Upper lobe of left lung (tissue), 6 donors: ENCODE measurements at places on chromosomes 11 and 22. TPM values are rescaled to one million over a fixed set of nuclear protein-coding genes. Genes with fewer than 3 reads are reported as not detected.

- peak; percentile 81 for DNase-seq
Measured at GRCh38 chr11:119310682-119311052, 6.3 kb downstream of the MCAM start.

DNA sequence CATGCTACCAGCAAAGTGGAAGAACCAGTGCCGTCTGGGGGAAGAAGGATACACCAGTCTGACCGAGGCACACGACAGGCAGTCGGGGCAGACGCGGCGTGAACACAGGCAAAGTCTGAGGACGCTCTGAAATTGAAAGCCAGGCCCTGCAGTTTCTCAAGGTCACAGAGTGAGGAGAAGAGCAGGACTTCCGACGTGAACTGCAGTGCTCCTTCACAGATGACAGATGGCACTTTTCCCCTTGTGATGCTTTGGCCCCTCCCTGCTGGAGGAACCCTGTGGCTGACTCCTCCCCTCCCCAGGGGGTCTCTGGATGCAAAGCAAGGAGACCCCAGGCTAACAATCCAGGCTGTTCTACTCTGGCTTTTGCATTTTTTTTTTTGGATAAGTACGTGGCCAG, 19.6 kb upstream of the JAM3 start:
- DNase-seq: no peak

GRCh38 chr11:117144477-117145392, 648 bp downstream of the PAFAH1B2 start:
- DNase-seq: peak; percentile 74

GRCh38 chr11:9020916-9021315, 17.1 kb upstream of the NRIP3 start:
- DNase-seq: no peak

DNA sequence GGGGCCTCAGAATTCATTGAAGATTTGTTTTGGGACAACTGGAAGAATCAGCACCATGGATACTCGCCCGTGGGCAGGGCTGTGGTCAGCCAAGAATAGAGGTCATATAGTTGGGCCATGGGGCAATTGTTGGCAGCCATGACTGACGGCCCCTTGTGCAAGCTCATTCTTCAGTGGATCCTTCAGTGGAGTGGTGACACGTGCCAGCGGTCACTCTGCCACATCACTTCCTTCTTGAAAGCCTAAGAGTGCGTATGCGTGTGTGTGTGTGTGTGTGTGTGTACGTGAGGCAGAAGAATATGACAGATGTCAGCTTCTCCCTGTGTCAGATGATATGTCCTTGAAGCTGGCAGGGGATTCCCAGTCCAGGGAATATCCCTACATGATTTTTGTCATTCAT, 1.8 kb upstream of the IL18BP start:
- no peak for DNase-seq

DNA sequence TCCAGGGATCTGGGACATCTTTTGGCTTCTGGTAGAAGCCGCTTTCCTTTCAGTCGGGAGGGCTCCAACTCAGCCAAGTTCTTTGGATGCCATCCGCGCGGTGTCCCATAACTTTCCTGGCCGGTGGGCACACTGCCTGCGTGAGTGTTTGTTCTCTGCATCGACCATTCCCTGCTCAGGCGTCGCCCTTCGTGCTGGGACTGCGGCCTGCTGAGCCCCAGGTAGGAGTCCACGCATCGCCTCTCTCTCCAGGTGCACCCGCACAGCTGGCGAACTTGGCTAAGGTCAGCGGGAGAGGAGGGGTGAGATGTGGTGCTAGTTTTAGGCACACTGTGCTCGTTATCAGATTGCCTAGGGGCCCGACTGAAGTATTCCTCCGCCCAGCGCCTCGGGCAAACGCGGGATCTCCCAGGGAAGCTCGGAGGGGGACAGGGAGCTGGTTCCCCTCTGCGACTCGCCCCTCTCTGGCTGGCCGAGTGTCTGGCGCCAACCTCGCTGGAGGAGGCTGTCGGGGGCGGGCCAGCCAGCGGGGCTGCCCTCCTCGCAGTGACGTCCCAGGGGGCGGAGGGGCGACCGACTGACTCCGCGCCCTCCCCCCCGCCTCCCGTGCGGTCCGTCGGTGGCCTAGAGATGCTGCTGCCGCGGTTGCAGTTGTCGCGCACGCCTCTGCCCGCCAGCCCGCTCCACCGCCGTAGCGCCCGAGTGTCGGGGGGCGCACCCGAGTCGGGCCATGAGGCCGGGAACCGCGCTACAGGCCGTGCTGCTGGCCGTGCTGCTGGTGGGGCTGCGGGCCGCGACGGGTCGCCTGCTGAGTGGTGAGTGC, at the start of gene LAYN:
LAYN (plus strand) TSS at position 607 of the 823 bp plus-strand sequence; CDS start at position 731, 124 bp downstream.
- peak; percentile 43 for DNase-seq

- DNase-seq: peak; percentile 79
Measured at GRCh38 chr11:75576499-75576918, 14.5 kb downstream of the SERPINH1 start.

- peak; percentile 13 for DNase-seq
Measured at GRCh38 chr11:113638376-113638775, 67.7 kb downstream of the TMPRSS5 start.

GRCh38 chr11:4072668-4073285, 21.8 kb upstream of the RRM1 start:
- DNase-seq: no peak

DNA sequence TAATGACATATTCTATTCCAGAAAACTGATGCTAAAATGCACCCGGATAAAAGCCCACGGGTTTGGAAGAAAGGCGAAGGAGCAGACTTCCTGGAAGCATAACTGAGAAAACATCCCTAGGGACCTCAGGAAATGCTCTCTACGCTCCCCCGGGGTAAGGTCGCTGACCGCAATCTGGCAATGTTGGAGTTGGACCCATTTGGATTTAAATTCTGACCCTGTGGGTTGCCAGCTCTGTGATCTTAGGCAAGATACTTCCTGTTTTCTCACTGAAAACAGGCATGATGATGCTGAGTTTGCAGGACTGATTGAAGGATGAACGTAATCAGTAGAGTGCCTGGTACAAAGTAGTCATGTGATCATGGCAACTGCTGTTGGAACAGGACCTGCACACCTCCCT, 1054.0 kb downstream of the NTM start:
- no peak for DNase-seq

DNA sequence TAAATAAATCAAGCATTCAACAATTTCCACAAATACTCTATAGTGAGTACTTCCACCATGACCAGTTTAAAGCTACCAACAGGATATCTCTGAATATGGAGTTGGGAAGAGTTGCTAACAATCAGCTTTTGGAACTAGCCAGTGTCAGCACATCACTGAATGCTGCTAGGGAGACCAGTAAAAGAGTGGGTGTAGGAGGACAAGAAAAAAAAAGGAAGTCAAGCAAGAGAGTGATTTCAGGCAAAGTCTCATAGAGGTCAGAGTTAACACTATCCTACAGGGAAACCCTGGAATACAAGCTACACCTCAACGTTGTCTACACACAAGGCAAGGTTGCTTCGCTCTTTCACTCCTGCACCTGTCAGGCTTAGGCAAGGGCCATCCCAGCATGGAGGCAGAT, 24.2 kb downstream of the EIF3F start:
- no peak for DNase-seq

DNA sequence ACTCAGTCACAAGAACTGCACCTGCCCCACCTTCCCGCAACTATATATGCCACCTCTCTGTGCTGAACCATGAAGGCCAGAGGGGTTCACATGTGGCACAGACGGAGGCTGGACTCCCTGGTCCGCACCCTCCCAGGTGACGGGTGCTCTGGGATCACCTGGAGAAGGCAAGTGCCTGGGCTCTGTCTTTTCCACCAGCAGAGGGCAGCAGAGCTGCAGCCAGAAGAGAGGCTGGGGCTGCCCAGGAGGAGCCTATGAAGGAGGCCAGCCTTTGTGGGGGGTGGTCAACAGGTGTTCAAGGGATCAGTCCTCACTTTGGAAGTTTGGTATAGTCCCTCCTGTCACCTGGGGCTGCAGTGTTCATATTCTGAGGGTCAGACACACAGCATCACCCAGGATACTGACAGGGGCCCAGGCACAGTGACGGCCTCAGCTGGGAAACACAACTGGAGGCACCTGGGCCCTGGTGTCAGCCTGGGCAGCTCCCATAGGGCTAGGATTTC, 39.2 kb upstream of the IGLL5 start:
- DNase-seq: peak; percentile 65

DNA sequence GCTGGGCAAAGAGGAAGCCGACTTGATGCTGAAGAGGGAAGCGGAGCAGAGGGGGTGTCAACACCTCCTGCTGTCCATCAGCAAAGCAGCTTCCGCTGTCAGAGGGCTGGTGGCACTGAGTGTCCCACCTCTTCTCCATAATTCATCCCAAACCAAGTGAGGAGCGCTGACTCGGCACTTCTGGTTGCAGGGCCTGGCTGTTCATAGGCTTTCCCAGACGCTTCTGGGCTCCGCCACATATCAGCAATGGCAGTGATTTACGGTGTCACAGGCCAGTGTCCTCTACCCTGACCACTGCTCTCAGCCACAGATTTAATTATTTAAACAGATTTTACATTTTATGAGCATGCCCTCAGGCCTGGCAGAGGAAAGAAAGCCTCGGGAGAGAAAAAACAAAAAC, 70.1 kb upstream of the TENM4 start:
- no peak for DNase-seq

DNA sequence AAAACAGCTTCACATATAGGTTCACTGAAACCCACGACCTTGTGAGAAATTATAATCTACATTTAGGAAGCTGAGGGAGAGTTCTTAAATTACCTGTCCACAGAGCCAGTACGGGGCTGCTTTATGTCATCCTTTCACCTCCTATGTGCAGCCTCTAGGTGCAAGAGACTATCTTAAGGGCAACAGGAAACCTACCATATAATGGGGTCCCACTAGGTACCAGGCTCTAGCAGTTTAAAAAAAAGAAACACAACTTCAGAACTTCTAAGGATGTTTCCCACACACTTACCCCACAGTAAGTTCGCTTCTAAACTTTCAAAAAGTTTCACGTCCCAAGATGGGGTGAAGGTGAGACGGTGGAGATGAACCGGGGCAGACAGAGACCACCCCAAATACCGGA, 573 bp downstream of the STK33 start:
- no peak for DNase-seq

GRCh38 chr22:37742376-37743171, 45.7 kb downstream of the TRIOBP start:
- no peak for DNase-seq

DNA sequence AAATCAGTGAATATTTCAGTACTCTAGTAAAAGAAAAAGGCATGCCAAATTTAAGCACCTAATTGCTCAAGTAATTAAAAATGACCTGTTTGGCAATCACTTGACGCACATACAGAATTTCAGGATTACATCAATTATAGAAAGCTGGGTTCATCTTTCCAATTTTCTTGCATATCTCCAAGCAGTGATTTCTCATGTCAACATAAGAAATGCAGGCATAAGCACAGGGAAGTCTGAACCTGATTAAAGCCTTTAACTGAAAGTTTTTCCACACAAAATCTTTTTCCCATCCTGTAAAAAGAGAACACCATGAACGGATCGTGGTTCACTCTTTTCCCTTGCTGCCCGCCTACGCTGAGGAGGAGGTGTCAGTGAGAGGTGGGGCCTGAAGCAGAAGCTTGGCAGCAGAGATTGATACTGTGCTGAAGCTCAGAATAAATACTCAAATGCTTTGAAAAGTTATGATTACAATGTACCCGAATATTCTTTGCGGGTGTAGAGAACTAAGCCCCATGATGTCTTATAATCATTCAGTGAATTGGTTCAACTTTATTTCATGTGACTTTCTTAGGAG, 704.1 kb upstream of the CCDC90B start:
- DNase-seq: no peak

GRCh38 chr11:134670961-134671370, 258.9 kb upstream of the B3GAT1 start:
- no peak for DNase-seq

DNA sequence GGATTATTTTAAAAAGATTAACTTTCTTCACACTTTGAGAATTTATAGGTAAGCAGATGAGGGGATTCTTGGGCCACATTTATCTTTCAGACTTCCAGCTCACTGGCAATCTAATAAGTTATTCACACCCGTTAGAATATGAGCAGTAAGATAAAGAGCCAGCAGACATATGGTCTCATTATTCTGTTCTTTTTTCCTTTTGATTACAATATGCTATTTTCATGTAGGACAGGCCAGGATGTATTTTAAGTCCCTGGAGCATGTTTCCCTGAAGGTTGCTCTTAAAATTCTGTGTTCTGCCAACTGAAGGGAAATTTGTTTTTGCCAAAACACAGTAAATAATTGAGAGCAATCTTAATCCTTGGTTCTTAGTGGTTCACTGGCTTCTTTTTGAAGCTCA, 22.2 kb downstream of the PDHX start:
- DNase-seq: no peak

GRCh38 chr11:87236368-87236767, 198.6 kb downstream of the TMEM135 start:
- no peak for DNase-seq

- DNase-seq: no peak
Measured at GRCh38 chr11:70597751-70598625, 199.7 kb downstream of the CTTN start.

GRCh38 chr22:50190941-50191741, 5.4 kb downstream of the TRABD start:
- peak; percentile 74 for DNase-seq

DNA sequence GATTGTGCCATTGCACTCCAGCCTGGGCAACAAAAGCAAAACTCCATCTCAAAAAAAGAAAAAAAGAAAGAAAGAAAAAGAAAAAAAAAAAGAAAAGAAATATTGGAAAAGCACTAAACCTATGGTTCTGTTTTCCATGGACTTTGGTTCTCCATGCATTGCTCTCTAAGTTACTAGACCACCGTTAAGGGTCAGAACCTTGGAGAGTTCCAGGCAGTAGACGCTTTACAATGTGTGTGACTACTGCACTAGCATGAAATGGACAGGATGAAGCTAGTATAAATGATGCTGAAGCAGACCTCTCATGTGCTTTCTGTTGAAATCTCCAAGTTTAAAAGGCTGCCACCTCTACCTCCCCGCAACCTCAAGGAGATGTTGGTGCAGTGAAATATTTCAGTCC, 63.5 kb downstream of the SIK2 start:
- DNase-seq: no peak

GRCh38 chr11:102293873-102294601, 23.2 kb upstream of the BIRC3 start:
- no peak for DNase-seq

- no peak for DNase-seq
Measured at GRCh38 chr22:32951076-32951806, 106.9 kb downstream of the SYN3 start.

- no peak for DNase-seq
Measured at GRCh38 chr11:10876158-10876557, 18.3 kb upstream of the ZBED5 start.

APOA5 gene
- not detected for total RNA-seq

ZNF74 gene
- total RNA-seq: 26.2 TPM

OR51G2 gene
- total RNA-seq: not detected

C22orf31 gene
- total RNA-seq: not detected

CCDC116 gene
- total RNA-seq: 0.26 TPM

OR5D16 gene
- not detected for total RNA-seq

FBLN1 gene
- 523 TPM for total RNA-seq

OR2AG1 gene
- total RNA-seq: not detected

TP53AIP1 gene
- 0.89 TPM for total RNA-seq

CLCF1 gene
- 11.5 TPM for total RNA-seq
